ENCODE measurements at places on chromosomes 6 and 20.

DNA sequence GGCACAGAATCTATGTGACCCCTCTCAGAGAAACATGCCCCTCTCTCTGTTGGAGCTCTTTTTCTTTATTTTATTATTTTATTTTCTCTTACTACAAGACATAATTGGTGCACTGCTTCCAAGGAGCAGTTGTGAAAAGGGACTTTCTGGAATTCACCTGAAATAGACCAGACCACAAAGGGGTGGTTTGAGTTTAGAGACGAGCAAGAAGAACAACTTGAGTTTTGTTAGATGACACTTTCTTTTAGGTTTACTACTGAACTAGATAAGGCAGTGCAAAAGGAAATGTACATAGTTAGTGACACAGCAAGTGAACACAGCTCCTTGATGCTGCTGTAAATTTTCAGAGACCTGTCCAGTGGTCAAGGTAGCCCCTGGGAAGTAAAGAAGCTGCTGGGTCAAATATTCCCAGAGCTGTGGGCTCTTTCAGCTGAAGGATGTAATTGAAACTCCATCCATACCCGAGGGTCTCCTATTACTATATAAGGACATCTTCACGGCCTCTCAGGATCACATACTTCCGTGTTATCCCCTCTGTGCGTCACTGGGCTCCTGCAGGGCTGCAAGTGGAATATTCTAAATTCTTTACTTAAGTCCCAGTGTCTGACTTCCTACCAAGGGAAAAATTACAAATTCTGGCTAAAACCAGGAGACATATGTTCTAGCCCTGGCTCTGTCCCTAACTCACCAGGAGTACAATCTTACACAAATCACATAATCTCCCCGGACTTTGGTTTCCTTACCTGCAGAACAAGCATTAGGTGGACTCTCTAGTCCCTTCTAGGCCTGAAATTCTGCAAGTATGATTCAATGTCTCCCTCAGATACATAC is 69.1 kb upstream of the ADTRP start:
- DNase-seq: no peak

DNA sequence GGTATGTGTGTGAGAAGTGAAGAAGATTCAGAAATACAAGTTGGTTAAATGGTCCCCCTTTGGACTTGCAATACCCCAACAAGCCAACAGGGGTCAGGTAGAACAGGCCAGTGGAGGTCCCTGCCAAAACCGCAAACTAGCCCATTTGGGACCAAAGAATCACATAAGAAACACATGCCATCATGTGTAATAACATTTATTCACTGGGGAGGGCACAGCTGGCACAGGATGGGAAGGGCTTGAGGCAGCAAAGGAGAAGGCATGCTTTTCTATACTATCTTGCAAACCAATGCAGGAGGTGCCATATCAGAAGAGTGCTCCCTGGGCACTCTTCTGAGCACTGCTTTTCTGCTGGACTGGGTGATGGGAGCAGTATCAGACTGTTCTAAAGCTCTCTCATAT is 116.1 kb upstream of the TRAF3IP2 start:
- DNase-seq: peak; percentile 74

GRCh38 chr6:10310826-10311225 is 104.0 kb downstream of the TFAP2A start:
- no peak for DNase-seq

GRCh38 chr20:62665153-62665754 is 23.0 kb downstream of the SLCO4A1 start:
- no peak for DNase-seq
